ENCODE measurements at places on chromosomes 3 and 15. TPM values are rescaled to one million over a fixed set of nuclear protein-coding genes. Genes with fewer than 3 reads are reported as not detected.

- DNase-seq: no peak
Measured at GRCh38 chr3:78978037-78978436, 789.8 kb downstream of the ROBO1 start.

- DNase-seq: no peak
Measured at GRCh38 chr3:127691489-127691888, 18.7 kb downstream of the ABTB1 start.

DNA sequence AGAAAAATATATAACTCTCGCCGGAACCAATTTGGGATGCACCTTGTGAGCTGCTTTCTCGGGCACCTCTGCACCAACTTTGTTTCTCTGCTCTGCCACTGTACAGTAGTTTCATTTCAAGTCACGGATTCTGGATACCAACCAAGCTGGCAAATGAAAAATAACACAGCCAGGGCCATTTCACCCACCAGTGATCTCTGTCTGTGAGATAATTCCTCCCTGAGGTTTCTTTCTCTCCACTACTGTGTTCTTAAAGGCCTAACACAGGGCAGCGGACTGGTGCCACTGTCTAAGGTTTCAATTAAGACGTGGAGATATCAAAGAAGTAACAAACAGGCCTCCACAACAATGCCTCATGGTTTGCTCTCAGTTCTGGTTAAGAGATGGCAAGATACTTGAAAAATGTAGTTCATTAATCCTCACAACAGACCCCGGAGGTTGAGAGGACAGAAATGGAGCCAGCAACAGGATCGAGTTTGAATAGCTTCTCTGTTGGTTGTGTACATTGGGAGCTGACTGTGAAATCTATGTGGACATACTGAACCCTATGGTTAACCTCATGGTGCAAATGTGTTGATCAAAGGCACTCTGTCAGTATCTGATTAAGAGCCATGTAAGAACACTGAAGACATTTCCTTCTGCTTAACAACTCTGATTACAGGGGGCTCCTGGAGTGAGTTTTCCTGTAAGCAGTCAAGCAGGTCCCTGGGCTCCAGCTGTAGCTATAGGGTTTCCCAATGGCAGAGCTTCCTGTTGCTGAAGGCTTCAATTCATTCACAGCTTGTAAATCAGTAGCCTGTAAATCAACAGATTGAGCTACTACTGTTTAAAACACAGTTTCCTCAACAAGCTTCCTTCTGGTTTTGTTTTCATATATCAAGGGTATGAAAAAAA lies 470.5 kb downstream of the EPHA3 start:
- DNase-seq: no peak

DNA sequence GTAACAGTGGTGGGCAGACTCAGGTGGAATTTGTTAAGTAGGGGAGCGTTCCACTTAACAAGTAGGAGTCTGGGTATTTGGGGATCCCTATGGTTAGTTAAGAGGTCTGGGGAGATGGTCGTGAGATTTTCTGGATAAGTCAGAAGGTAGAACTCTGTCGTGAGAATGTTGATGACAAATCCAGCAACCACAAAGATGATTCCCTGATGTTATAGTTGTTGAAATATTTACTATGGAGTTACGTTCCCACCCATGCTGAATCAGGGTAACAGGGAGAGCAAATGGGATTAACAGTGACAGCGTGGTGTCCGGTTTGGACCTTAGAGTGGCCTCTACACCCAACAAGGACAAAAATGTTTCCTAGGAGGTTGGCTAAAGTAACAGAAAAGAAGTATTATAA lies 110.8 kb downstream of the MFSD1 start:
- DNase-seq: no peak

- no peak for DNase-seq
Measured at GRCh38 chr3:192168202-192168601, 559.1 kb downstream of the FGF12 start.

GRCh38 chr3:4514321-4514720 lies 21.2 kb downstream of the ITPR1 start:
- no peak for DNase-seq

- DNase-seq: no peak
Measured at GRCh38 chr3:82020282-82020681, 258.8 kb upstream of the GBE1 start.

- no peak for DNase-seq
Measured at GRCh38 chr3:78820542-78820941, 947.3 kb downstream of the ROBO1 start.

DNA sequence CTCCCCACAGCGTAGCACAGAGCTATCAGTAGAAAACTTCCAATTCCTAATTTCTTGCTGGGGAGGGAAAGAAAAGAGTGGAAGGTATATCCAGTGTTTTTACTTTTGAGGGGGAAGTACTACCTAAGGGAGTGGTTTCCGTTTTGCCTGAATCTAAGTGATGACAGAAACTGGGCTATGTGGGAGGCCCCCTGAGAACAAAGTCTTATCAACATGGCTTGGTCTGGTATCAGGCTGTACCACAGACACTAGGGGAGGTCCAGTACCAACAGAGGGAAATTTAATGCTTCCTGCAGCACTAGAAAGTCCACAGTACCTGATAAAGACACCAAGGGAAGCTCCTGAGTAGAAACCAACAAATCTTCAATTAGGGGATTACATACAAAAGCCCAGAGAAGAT lies 199.2 kb downstream of the IL5RA start:
- no peak for DNase-seq

- peak; percentile 82 for DNase-seq
Measured at GRCh38 chr3:58666683-58667082, at the start of gene FAM3D. Gene FAM3D, minus strand, starts transcription at chr3:58666774. Its CDS starts 11,211 bp downstream, at chr3:58655563.

DNA sequence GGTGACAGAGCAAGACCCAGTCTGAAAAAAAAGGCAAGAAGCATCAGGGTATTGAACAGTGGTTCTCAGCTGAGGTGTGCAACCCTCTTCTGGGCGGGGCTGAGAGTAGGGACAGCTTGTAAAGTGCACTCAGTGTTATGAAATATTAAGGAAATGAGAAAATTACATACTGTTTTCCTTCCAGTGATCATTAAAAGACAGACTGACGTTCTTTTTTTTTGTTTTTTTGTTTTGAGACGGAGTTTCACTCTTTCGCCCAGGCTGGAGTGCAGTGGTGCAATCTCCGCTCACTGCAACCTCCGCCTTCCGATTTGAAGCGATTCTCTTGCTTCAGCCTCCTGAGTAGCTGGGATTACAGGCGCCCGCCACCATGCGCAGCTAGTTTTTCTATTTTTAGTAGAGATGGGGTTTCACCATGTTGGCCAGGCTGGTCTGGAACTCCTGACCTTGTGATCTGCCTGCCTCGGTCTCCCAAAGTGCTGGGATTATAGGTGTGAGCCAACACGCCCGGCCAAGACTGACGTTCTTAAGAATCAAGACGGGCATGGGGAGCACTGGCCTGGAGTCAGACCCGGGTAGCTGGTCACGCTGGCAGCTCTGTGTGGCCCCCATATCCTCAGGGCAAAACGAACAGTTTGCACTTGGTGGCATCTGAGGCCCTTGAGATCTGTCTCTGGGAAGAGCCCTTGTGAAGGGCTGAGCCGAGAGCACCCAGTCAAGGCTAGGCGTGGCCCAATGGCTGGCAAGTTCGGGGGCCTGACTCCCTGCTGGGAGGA lies 11.4 kb downstream of the MAN2A2 start:
- no peak for DNase-seq

DNA sequence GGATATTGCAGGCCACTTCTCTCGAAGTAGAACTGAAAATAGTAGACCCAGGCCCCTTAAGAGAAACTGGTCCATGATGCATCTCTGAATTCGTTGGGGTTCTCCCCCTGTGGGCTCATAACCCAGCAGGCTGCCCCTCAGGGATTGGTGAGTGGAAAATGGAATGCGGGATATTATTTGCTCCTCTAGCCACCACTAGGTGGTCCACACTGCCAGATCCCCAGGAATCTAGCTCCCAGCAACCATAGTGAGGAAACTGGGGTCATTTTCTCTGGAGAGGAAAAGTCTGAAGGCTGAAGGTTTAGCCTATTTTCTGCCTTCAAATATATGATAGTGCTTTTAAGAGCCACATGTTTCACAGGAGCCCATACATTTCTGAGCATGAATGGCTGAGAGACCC lies 6.7 kb downstream of the CX3CR1 start:
- no peak for DNase-seq

DNA sequence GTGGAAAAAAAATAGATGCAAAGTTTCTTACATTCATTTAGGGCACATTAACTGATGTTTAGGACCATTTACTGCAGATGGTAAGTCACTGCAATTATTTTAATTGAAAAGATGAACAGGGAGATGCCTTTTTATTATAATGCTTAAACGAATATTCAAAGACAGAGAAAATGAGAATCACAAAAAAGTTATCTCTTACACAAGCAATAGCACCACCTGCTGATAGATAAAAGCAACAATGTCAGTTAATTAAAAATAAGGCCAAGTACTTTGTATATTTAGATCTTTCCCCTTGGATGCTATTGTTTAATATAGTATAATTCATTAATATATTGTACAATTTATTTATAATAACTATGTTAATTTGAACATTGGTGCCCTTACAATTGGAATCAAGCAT lies 55.9 kb downstream of the IFT80 start:
- DNase-seq: no peak

- no peak for DNase-seq
Measured at GRCh38 chr15:41013691-41014414, 60.6 kb downstream of the CHAC1 start.

- DNase-seq: no peak
Measured at GRCh38 chr3:13462125-13462629, 17.9 kb upstream of the HDAC11 start.

DNA sequence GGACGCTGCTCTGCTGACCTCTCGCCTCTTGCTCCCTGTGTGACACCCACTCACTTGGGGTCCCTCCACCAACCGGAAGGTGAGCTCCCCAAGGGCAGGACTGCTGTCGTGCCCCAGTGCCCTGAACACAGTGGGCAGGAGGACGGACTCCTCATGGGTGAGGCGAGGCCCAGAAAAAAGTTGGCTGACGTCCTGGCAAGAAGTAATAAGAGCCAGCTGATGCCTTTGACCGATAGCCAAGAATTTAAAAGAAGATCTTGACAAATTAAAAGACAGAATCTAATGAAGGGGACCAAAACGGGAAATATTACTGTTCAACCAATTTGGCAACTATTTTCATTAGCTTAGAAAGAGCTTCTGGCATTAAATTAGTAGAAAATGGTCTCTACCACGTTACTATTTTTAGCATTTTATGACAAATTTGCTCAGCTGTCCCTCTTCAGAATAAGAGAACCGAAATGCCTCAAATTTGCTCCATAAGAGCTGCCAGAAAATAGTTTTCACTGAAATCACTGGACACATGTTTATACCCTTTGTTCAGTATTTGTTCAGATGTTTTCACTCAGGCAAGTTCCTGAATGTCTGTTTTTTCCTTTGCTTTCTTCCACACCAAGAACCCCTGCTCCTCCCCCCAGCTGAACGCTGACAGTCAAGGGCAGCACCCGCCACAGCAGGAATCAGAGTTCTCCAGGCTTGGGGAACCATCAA lies 60.5 kb downstream of the XXYLT1 start:
- peak; percentile 84 for DNase-seq

- DNase-seq: no peak
Measured at GRCh38 chr15:22958487-22959280, 21.5 kb downstream of the CYFIP1 start.

DNA sequence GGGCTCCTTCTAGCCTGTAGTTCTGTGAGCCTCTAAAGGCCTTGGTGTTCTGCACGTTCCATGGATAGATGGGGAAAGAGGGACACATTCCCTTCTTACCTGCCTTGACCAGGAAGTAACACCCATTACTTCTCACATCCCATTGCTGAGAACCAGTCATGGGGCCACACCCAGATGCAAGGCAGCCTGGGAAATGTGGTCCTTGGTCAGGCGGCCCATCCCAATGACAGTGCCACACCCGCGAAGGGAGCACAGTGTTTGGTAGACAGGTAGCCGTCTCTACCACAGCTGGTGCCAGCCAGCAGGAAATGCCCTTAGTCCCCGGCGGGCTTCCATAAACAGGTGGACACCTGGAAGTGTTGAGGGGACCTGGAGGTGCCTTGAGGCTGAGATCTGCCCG lies 23.2 kb upstream of the LCTL start:
- DNase-seq: peak; percentile 39

DNA sequence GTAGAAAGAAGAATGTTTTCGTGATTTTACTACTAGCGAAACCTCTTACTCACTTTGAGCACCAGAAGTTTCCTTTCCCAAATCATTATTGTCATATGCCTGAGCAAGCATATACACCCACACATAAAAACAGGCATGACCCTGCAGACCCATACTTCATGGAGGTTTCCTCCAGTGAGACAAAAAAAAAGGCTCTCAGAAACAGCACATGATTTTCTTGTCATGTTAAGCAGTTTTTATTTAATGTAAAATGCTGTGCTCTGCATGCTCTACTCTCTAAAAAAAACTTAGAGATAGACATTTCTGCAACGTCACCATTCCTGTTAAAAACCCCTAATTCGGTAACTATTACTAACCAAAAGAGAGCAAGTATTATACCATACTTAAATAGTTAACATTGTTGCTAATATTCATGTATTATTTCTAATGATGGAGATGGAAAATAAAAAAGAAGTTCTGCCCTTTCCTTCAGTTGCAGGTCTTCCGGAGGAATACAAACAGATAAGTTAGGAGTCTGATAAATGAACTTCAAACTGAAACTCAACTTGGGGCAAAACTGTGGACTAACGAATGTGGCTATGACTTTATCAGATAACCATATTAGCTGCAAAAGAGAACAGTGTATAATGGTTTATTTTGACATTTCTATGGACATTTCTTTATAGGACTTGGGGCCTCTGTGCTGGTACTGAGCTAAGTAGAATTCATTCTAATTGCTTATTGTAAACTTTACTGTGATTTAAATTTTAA lies 15.9 kb downstream of the CD200R1 start:
- no peak for DNase-seq

GRCh38 chr15:64263567-64263966 lies 92.4 kb downstream of the CSNK1G1 start:
- no peak for DNase-seq

DNA sequence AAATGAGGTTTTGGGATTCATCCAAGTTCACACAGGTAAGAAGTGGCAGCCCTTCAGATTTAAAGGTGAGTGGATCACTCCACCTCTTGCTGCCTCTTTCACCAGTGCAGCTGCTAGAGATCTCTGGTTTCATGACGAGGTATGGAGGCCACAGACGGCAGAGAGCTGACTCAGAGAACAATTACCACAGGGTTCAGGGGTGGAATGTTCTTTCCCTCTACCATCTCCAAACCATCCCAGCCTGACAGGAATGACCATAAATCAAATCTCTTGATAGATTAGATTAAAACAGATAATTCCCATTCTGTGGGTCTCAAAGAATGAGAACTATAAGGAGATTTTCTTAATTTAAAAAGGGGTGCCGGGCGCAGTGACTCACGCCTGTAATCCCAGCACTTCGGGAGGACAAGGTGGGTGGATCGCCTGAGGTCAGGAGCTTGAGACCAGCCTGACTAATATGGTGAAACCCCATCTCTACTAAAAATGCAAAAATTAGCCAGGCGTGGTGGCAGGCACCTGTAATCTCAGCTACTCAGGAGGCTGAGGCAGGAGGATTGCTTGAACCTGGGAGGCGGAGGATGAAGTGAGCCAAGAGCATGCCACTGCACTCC lies 174.2 kb upstream of the ATP11B start:
- DNase-seq: no peak

GRCh38 chr3:15499536-15499935 lies 22.0 kb downstream of the COLQ start:
- no peak for DNase-seq

The CYP11A1 gene
- not detected for total RNA-seq

The WNT7A gene
- total RNA-seq: not detected

The INKA1 gene
- 1.8 TPM for total RNA-seq

The INSYN1 gene
- 9.3 TPM for total RNA-seq

The ISLR gene
- 28.6 TPM for total RNA-seq

The GNAT1 gene
- total RNA-seq: not detected

The FBXL2 gene
- total RNA-seq: 45.1 TPM
